Fibroblast of the aortic adventitia (primary cell): ENCODE measurements at places on chromosomes 4 and X.

DNA sequence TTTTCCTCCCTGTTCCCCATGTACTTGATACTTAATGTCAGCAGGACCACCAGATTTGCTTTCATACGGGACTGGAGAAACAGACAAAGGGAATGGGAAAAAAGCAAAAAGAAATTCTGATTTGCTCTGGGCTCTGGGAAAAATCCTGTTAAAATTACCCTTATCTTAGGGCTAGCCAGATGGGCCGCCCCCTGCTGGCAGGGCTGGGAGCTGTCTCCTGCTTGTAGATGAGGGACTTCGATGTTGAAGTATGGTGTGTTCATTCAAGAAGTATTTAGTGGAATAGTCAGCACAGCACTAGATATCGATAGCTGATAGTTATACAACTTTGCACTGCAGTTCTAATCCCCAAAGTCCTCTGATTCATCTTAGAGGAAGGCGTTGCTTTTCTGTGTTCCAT lies 45.8 kb downstream of the BCORL1 start:
- DNase-seq: peak; percentile 66

DNA sequence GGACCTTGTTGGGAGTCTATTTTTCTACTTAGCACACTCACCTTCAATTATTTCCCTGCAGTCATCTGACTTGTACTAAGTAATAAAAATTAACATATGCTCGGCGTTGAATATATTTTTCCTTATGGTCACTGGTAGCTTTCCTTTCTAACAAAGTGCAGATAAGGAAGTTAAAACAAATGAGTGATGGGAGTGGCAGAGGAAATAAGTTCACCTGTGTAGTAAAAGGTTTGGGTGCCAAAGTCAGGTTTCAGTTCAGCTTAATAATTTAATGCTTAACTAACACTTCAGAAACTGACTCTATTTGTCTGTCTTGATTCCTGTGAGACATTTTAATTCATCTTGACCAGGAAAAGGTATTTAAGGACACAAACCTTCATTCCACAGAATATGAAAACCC lies 184.4 kb downstream of the PCDH7 start:
- DNase-seq: no peak

- DNase-seq: no peak
Observed at GRCh38 chrX:77658886-77659285, 127.1 kb downstream of the ATRX start.

DNA sequence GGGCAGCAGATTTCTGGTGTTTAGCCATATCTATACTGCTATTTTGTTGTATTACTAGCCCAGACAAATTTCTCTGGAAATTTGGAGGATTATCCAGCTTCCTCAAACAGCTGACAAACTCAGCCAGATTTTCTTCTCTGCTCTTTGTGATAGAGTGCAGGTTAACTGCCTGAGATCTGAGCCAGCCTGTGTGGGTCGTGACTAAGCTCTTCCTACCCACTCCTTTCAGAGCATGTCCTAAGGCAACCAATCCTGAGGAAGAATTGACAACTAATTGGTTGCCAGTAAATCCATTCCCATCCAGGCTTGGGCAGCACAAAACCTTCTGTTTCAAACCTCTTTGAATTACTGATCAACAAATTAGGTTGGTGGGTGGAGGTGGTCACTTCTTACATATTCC lies 2.5 kb upstream of the GABRA2 start:
- DNase-seq: no peak

DNA sequence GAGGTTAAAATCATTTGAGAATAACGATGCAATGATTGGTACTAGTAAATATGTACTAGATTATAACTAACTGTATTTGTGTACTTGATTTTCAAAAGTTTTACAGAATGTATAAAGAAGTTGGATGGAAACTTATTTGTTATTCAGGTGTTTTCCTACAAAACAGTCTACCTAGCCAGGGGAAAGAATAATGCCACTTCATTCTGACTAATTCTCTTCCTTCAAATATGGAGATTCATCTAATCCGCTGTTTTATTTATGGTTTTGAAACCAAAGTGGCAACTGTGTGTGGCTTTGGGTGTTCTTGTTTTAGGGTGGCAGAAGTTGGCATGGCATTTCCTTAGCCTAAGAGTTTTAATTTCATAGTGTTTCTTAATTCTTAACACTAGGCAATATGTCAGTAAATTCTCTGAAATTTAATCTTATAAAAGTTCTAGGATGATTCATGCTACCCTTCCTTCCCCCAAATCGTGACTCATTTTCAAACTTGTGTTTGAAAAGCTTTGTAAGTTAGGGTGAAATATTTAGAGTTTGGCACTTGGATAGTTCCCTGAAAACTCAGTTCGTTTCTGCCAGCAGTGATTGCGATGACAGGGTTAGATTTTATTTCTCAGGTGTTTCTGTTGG lies 62.6 kb downstream of the DCLK2 start:
- DNase-seq: peak; percentile 80

GRCh38 chr4:145808021-145808650 lies 128.2 kb downstream of the C4orf51 start:
- peak; percentile 92 for DNase-seq

- no peak for DNase-seq
Observed at GRCh38 chr4:78809295-78809694, 33.1 kb downstream of the BMP2K start.

DNA sequence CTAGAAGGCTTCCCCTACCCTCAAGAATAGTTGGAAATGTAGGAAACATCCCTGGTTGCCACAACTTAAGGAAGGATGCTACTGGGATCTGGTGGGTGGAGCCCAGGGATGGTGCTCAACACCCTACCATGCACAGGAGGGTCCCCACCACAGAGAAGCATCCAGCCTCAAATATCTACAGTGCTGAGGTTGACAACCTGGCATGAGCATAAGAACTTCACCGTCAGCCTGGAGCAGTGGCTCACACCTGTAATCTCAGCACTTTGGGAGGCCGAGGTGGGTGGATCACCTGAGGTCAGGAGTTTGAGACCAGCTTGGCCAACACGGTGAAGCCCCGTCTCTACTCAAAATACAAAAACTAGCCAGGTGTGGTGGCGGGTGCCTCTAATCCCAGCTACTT lies 24.0 kb upstream of the ASMTL start:
- no peak for DNase-seq

DNA sequence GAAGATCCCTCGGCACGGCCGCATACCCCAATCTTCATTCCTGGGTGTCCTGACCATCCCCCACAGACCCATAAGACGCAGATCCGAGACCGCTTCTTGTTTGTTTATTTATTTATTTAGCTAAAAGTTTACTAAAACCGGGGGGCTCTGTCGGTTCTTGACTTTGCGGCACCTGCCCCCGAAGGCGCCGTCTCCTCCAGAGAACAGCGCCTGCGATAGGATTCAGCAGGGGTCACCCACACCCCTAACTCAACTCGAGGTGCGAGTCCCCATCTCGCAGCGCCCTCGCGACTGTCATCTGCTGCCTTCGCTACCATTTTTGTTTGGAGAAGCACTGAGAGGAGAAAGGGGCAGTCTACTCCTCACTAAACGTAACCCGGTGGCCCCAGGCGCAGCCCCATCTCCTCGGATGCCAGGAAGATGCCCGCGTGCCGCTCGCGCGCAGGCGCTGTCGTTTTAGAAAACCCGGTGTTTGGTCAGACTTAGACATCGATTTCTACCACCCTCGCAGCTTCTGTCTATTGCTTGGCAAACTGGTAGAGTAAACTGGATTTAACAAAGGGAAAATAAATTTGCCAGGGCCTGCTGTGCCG lies 18.9 kb upstream of the GPR101 start:
- no peak for DNase-seq
